ENCODE measurements at places on chromosomes 13 and 19. TPM values are rescaled to one million over a fixed set of nuclear protein-coding genes. Genes with fewer than 3 reads are reported as not detected.
A peak's percentile ranks its signal among the peaks of the same experiment; 100 is the strongest.

The ZNF536 gene
- 0.33 TPM for total RNA-seq

The RNF225 gene
- total RNA-seq, result not detected

DNA sequence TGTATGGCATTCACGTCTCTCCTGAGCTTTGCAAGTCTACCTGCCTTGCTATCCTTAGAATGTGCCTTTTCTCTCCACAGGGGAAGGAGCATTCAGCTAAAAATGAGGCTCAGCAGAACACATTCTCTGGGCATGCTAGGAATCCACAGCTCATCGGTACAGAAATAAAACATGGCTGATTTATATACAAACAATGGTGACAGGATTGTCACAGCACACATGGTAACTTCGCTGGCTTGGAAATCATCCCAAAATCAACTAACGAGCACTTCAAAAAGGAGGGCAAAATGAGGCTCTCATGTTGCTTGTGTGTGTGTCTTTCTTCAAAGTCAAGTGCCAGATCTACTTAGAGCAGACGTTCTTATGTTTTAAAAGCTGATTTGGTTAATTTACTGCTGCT is 373.0 kb downstream of the FGF14 start:
- no peak for DNase-seq

DNA sequence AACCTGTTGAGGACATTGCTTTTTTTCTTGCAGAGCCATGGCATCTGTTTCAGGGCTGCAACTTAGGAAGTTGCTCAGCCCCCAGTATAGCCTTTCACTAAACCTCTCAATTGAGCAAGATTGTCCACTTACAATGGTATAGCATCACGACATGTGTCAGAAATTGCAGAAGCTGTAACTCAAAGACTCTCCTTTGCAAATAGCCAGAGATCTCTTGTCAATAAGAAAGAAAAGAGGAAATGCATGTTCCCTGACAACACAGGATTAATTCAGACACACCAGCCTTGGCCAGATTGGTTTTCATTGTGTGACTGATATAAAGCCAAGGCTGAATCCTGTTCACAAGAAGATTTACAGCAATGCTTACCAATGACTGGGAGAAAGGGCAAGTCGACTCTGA is 38.7 kb upstream of the CYSLTR2 start:
- no peak for DNase-seq

- DNase-seq, result peak; percentile 14
These were observed 32.3 kb upstream of the MATK start for GRCh38 chr19:3818466-3818865.

DNA sequence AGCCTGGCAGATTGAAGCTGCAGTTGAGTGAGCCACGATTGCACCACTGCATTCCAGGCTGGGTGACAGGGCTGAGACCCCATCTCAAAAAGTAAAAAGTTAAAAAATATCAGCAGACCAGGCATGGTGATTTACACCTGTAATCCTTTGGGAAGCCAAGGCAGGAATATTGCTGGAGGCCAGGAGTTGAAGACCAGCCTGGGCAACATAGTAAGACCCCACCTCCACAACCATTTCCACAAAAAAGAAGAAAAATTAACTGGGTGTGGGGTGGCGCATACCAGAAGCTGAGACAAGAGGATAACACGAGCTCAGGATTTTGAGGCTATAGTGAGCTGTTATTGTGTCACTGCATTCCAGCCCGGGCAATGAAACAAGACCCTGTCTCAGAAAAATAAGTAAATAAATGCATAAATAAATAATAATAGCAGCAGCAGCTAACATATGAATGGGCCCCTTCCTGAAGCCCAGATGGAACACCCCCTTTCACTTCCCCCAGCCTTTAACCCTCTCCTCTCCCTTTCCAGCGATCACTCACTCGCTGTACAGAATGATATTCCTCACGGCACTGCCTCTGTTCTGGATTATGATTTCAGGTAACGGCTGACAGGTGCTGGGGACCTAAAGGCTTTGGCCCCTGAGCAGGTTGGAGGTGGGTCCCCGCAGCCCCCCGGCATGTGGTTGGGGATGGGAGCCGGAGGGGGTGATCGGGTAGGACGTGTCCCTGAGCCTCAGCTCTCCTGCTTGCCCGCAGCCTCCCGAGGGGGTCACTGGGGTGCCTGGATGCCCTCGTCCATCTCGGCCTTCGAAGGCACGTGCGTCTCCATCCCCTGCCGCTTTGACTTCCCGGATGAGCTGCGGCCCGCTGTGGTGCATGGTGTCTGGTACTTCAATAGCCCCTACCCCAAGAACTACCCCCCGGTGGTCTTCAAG is 3.2 kb downstream of the MAG start:
- no peak for DNase-seq

DNA sequence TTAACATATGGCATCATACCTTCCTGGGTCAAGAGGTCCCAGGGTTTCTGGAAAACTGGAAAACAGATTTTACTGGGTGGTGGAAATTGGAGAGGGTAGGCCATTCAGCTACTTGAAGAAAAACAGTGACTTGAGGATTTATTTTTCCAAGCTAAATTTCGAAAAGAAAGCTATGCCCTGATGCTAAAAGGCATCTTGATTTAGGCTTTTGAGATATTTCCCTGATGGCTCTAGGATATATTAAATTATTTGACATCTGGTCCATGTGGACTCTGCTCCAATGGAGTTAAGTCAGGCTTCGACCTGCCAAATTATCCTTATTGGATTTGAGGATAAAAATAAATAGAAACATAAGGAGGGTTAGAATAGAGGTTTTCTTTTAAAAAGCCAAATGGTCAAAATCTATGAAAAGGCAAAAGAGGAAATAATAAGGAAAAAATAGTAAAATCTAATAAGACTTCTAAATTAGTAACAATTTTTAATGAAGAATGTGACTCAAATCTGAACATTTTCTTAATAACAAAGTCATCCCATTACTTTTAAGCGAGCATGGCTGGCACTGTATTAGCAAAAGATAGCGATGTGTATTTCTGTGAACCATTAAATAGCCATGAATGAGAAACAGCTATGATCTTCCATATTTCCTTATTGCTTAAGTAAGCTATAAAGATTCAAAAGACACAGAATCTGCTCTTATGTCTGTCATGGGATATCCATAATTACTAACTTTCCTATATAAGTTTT is 190.0 kb upstream of the MIR17HG start:
- no peak for DNase-seq

DNA sequence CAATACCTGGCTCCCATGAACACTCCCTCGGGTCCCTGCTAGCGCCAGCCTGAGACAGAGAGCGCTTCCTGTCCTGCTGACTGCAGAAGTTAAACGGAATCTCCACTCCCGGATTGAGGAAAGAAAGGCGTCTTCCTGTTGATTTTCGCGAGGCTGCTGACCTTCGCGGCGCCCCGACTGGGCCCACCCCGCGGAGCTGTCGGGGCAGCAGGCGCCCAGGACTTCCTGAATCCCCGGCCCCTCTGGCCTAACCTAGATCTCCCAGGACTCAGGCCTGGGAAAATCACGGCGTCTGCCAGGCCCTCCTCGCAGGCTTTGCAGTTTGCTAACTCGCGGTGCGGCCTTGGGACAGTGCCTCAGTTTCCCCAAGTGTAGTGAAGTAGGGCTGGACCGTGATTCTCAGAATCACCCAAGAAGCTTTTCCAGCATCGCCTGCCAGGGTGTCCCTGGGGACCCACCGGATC is 108.8 kb downstream of the KCTD15 start:
- DNase-seq, result no peak

GRCh38 chr19:49690079-49690655 is 749 bp upstream of the CPT1C start:
- no peak for DNase-seq

All from fibroblast of the aortic adventitia (primary cell).